ENCODE measurements at places on chromosomes 6 and 20.
A peak's percentile ranks its signal among the peaks of the same experiment; 100 is the strongest.

- DNase-seq, result no peak
Observed at GRCh38 chr20:10547276-10548114, 112.4 kb downstream of the SLX4IP start.

DNA sequence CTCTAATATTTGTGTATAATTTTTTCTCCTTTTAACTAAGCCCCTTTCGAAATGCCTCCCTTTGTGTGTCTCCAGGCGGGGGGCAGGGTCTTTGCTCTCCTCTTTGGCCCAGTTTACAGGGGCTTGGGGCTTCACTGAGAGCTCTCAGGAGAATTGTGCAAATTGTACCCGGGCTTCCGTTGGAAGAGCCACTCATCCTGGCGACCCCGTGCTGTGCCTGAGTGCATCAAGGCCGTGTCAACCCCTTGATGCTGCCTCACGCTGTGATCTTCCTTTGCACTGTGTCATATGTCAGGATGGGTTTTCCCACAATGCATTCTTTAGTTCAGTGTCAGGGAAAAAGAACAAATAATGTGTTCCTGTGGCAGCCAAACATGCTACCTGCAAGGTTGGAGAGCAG is 118.0 kb upstream of the POU3F2 start:
- no peak for DNase-seq

DNA sequence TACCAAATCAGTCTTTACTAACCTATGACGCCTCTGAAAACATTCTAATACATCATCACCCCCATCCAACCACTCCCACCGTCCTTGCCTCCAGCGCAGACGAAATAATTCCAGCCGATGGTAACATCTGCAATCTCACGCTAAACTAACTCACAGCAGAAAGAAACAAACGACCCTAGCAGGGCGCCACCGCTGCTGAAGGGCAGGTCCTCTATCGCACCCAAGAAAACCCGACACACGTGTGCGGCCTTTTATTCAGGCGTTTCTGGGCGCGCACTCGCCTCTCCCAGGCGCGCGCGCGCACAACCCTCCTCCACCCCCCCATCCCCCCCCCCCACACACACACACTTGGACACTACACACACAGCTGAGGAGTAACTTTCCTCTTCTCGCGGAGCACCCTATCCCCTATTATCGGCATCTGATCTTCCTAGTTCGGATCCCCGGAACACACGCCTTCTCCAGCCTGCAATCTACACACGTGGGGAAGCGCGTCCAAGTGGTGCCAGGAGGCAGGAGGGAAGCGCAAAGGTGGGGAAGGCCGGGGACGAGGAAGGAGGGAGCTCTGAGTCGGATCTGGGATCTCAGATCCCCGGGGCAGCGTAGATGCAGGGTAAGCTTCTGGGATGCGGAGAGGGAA is 1.4 kb downstream of the GFOD1 start:
- peak; percentile 43 for DNase-seq

DNA sequence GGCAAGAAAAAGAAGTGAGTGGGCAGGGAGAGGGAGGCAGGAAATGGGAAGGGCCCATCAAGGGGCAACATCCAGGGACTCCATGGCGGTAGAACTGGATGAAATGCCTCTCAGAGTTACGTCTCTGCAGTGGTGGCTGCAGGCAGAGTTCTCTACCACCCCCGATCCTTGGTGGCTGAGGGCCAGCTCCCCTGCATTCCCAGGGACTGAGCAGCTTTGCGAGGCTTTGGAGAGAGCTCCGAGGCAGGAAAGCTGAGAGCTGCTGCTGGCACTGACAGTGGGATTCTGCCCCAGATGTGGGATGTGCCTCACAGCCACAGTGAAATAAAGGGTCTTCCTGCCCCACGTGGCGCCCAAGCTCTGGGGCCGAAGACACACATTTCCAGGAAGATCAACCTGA is 236.6 kb downstream of the SLC24A3 start:
- DNase-seq, result peak; percentile 8

- no peak for DNase-seq
Observed at GRCh38 chr20:23541330-23541729, 27.0 kb downstream of the CST9L start.

DNA sequence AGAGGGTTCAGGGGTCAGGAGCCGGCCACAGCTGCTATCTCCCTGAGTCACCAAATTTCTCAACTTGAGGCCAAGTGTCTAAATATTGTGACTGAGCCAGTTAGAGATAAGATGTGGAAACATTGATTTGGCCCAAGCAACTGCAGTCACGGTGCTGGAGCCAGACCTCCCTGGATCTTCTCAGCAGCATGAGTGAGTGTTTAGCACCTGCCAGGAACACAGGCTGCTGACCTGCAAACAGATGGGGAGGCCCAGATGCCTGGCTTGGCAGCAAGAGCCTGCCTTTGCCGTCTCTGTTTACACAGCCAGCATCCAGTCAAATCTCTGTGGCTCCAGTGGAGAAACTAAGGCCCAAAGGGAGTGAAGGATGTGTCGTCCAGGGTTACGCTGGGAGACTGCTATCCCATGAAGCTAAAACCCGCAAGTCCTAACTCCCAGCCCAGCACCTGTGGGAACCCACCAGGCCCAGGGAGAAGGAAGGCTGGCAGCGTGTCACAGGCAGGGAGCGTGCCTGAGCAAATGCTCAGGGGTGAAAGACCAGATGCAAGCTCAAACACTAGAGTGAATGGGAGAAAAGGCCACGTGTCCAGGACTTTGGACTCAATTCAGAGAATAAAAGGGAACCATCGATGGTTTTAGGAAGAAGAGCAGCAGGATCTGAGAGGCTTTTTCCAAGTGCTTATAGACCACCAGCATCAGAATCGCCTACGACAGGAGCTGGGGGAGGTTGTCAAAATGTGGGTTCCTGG is 15.9 kb upstream of the PTGIS start:
- peak; percentile 73 for DNase-seq

DNA sequence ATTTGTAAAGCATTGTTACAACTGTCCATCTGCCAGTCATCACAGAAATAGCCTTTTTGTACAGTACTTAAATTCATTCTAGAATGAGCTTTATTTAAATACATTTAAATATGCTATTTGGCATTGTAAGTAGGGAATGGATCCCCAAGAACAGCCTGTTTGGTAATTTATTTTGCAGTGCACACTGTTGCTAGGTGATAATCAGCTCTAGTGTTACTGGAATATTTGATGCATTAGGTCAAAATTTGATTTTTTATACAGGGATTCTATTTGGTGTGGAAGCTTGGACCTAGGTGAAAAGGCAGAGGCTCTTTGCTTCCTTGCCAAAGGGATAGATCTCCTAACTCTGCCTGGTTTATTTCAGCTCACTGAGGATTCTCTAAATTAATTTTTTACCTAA is 593.7 kb downstream of the EPM2A start:
- DNase-seq, result no peak

DNA sequence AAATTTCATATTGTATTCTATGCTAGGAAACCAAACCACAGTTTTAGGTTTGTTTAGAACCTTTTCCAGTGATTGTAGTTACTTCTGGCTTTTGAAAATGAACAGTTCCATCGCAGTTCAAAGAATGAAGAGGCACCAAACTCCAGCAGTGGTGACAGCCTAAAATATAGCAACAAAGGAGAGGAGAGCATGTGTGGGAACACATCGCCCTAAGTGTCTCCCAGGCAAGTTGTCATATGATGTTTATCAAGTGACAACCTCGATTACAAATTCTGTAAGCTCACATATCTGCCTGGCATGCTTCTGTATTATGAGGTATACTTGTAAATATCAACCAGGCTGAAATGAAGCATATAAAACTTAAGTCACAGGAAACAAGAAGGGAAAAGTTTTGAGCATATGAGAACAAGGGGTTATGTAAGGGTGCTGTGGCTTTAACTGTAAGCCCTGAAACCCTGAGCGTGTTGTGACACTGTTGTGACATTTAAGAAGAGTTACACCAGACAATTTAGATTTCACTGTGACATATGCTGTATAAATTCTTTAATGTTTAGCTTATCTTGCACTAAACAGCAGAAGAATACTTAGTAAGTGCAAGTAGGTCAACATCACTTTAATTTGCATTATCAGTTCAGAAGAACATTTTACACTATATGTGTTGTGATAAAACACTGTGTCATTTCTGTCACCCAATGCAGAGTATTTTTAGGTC is 29.1 kb upstream of the FBXL4 start:
- no peak for DNase-seq

DNA sequence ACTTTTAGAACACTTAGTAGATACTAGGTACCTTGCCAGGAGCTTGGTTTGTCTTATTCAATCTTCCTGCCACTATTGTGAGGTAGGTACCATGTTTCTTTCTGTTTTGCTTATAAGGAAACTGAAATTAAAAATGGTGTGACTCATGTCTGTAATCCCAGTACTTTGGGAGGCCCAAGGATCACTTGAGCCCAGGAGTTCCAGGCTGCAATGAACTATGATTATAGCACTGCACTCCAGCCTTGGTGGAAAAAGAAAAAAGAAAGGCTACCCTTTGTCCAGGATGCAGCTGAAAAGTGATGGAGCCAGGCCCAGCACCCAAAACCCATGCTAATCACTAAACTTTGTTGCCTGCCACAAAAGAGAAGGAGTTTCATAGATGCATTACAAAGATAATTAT is 34.1 kb upstream of the LAMA4 start:
- DNase-seq, result no peak

- DNase-seq, result no peak
Observed at GRCh38 chr6:31838968-31839367, 11.4 kb downstream of the HSPA1B start.

GRCh38 chr20:35833241-35833640 is 61.4 kb downstream of the PHF20 start:
- DNase-seq, result no peak

DNA sequence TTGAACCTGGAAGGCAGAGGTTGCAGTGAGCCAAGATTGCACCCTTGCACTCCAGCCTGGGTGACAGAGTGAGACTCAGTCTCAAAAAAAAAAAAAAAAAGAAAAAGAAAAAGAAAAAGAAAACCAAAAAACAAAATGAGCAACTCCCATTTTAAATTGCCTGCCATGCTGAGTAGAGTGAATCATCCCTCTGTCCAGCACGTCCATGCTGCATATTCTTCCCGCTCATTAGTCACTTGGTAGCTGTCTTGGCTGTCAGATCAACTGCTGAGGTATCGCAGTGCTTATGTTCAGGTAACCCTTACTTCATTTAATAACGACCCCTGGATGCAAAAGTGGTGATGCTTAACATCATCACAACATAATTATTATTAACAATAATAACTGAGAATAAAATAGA is 72.6 kb upstream of the RNF24 start:
- peak; percentile 69 for DNase-seq

GRCh38 chr6:89924231-89924630 is 30.0 kb downstream of the GJA10 start:
- no peak for DNase-seq

DNA sequence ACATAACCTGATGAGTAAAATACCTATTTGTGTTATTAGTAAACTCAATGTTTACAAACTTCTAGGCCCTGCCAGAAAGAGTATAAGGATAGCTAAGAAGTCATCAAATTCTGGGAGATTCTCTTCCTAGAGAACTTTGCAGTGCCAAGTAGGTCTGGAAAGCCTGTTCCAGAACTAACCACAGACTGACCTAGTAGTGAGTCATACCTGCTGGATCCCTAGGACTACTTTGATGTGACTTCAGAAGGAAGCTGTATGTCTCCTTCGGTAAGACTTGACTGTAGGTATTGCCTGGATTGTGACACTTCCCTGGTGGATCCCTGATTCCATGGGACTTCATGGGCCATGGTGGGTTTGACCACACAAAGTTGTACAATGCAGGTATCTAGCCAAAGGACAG is 131.7 kb downstream of the DNAH8 start:
- peak; percentile 56 for DNase-seq

DNA sequence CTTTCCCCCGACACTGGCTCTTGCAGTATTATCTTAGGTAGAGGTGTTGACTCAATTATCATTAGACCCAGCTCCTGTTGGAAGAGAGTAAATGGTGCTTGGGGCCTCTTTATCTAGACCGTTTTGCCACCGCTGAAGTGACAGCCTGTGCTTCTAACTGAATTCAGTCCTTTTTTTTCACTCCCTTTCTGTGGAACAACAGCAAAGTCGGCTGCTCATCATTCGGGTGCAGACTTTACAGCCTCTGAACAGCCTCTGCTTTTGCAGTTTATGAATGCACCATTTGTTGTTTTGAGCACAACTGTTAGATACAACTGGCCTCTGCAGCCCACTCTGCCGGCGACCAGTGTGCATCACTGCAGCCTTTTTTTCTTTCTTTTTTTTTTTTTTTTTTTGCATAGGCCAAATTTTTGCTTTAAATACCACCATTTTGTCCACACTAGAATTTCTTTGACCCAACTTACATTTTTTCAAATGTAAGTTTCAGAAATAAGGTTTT is 35.8 kb downstream of the RREB1 start:
- peak; percentile 56 for DNase-seq

DNA sequence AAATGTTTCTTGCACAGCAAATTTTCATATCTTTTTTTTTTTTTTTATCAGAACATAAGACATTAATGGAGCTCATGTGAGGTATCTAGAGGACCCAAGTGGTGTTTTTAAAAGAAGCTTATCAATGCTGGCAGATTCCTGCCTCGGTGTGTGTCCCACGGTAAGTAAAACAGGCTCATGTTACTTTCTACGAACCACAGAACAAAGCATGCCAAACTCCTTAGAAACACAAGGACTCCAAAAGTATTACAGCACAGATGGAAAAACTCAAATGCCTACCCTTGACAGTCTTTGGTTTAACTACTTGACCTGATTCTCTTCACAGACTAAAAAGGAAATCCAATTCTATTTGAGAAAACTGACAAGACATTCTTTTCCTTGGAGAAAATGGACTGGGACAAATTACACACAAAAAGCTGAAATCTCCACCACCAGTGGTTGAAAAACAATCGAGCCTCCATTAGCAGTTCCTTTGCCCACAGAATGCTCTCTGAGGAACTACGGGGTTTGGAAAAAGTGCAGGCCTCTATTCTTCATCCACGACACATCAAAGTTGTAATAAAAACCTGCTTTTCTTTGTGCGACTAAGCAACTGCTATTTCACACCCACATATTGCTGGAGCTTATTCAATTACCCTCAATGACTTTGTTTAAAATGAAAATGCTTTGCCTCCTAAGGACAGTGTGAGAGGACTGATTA is 5.4 kb downstream of the METTL24 start:
- peak; percentile 38 for DNase-seq

DNA sequence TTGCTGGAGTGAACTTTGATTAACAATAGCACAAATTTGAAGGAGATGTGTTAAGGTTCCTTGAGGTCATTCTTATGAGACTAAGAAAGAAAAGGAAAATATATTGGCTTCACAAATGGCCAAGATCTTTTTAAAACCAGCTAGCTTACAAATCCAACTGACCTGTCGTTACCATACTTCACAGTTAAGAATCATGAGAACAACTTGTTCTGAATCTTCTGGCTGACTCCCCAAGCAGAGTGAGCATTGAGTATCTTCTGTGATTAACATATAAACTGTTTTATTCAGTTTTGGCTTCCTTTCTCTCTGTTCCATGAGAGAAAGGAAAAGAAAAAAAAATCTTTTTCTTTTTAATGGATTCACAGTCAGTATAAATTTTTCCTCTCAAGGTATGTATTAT is 277.1 kb downstream of the KHDC1L start:
- no peak for DNase-seq

DNA sequence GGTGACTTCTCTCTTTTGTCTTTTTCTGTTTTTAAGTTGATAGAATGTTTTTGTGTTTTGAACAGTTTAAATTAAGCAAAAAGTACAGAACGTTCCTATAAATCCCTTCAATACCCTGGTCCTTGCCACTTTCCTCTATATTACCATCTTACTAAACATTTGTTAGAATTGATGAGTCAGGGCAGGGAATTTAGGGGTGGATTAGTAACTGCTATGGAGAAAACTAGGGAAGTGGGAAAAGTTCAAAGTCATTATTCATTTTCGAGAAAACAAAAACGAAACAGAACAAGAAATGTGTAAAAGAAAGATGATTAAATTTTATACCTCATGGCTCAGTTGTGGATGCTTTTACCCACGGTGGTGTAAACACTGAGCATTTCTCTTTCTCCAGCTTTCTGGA is 240.4 kb upstream of the SULF2 start:
- DNase-seq, result no peak

Data from cardiac fibroblast (primary cell).